SJSA1 (cell line): ENCODE measurements at places on chromosomes 3 and 15. TPM values are rescaled to one million over a fixed set of nuclear protein-coding genes. Genes with fewer than 3 reads are reported as not detected.
A peak's percentile ranks its signal among the peaks of the same experiment; 100 is the strongest.

The VIPR1 gene
- not detected in 2 replicates for total RNA-seq

The TLR9 gene
- total RNA-seq: not detected in 2 replicates

GRCh38 chr3:32437896-32438295 lies 46.2 kb downstream of the CMTM7 start:
- no peak for DNase-seq

DNA sequence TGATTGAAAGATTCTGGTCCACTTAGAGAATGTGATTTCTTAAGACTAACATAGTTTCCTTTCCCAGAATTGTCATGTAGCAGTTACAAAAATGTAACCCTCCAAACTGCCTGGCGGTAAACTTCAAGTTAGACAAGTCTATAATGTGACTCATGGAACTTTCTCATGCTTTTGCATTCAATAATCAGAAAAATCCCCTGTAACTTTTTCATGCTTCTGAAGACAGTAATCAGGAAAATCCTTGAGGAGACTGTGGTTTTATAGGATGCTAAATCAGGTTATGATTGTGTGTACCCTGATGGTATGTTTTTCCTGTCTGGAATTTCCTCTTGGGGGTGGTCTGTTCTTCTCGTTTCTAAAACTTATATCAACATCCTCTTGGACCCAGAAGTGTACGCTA lies 74.0 kb upstream of the RARB start:
- DNase-seq: peak; percentile 51

- no peak for DNase-seq
Measured at GRCh38 chr3:160950542-160950941, 154.6 kb downstream of the B3GALNT1 start.

DNA sequence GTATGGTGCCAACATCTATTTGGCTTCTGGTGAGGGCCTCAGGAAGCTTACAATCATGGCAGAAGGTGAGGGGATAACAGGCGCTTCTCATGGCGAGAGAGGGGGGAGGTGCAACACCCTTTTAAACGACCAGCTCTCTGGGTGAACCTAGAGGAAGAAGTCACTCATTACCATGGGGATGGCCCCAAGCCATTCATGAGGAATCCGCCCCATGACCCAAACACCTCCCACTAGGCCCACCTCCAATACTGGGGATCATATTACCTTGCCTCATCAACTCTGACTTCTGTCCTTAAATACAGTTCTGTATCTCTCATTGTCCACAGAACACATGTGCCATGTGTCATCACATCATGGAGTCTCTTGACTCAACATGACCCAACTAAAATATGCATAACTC lies 37.5 kb upstream of the CLRN1 start:
- DNase-seq: no peak

DNA sequence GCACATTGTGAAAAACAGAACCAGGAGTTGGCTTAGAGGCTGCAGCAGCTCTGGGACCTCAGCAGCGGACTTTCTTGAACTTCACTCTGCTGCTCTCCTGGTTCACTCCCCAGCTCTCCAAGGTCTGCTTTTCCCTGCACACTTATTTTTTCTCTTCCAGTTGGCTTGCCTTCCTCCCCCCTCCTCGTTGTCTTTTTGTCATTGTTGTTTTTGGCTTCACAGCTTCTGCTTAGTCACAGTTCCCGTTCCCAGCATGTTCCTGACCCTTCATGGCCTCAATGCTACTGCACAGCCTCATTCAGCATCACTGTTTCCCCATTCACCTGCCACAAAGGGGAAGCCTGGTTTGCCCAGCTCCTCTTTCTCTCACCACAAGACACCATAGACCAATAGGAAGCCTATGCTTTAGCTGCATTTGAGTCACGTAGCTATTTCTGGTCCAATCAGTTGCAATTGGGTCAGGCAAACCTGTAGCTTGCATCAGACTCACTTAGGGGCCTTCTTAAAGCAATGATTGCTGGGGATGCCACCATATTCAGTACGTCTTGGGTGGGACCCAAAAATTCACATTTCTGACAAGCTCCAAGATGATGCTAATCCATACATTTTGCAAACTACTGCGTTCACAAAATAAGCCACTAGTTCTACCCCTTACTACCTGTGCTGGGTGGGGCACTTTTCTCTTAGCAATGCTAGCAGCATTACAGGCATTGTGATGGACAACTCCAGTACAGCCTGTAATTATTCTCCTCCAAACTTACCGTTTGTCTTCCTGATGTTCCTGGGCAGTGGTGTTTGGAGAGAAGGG lies 7.8 kb upstream of the SUMF1 start:
- no peak for DNase-seq

DNA sequence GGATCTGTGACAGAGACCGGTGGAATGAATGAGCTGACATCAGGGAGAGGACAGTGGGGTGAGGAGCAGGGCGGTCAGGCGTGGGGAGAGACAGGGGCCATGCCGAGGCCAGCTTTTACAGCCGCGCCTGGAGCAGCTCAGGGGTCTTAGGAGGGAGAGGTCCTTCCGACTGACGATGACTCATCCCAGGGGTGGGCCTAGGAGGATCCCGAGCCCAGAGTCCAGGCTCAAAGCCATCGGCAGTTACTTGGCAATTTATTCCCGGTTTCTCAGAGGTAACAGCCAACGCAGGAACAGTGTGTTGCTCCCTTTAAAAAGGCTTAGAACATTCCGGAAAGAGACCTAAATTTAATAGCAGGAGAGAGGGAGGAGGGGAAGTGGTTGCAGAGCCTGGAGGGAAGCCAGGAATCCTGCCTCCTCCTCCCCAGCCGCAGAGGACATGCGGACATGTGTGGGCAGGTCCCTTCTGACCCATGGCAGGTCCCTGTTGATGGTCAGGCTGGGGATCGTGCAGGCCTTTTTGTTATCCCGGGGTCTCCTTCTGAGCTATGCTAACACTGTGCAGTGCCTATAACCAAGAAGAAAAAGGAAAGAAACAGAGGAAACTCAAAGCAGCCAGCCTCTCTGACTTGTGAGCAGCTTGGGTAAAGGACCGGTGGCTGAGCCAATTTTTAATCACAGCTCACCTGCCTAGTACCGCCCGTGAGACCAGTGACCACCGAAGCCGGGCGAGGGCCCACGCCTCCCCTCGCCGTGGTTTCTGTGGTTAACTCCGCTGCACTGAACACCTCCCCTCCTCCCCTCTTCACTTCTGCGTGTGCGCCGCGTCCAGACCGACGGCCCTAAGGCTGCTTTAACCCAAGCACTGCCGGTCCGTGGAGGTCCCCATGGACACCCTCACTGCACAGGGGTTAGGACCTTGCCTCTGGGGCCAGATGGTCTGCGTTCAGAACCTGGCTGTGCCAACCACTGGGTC lies 392.4 kb upstream of the PROK2 start:
- peak; percentile 51 for DNase-seq

DNA sequence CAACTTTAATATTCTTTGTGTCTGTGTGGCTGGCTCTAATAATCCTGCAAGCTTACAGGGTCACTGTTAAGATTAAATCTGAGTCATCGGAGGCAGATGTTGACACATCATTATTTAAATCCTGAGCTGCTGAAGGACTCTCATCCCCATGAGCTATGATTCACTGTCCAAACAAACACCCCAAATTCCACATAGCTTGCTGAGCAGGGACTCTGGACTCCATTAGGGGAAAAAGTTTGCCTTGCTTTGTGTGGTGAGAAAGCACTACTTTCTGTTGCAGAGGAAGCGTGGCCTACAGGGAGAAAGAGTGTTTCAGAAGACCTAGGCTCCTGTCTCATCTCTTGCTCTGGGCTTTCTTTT lies 213.7 kb downstream of the PDCD6IP start:
- peak; percentile 80 for DNase-seq

- no peak for DNase-seq
Measured at GRCh38 chr3:14301558-14301957, 100.8 kb upstream of the SLC6A6 start.

DNA sequence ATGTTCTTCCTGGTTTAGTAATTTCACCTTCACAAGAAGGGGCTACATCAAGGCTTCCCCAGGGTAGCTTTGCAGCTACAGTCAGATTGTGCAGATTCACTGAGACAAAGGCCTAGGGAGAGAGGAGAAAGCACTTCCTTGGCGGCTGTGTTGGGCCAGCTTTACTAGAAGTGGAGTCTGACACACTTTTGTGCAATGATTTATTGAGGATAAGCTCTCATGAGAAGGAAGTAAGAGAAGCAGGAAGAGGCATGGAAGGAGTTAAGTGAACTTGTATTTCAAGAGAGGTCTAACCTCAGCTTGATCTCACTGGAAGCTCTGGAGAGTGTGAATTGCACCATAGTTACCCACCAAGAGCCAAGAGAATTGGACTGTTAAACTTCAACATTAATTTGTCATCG lies 78.9 kb downstream of the TGFBR2 start:
- no peak for DNase-seq

DNA sequence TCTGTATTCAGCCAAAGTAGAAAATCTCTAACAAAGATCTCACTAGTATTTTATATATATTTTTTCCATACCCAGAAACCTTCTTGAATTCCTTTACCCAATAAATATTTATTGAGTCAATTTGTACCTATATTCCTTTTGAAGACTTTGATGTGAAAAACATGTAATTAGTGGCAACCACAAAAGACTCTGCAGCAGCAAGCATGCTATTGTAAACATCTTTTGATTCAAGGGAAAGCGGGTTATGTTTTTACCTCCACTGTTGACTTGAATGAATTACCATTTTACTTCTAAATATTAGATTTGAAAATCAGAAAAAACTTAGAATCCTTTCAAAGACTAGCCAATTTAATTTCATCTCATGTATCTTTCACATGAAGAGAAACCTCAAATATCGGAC lies 2.4 kb downstream of the GPR15 start:
- DNase-seq: no peak

DNA sequence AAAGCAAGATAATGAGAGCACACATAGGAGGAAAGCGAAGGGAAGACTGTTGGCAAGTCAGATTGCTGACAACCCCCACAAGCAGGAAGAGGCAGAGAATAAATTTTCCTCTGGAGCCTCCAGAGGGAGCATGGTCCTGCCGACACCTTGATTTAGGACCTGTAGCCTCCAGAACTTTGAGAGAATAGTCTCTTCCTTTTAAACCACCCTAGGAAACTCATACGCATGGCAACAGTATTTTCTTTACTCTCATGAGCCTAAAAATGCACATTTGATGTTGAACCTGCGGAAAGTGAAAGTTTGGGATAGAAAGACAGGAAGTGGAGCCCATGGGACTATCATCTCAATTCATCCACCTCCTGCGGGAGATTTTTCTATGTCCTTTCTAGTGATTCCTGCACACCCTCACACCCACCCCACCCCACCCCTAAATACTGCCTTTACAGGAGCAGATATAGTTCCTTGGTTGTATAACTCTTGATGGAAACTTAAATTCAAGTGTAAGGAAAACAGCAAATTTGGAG lies 116.7 kb upstream of the LPP start:
- DNase-seq: no peak

DNA sequence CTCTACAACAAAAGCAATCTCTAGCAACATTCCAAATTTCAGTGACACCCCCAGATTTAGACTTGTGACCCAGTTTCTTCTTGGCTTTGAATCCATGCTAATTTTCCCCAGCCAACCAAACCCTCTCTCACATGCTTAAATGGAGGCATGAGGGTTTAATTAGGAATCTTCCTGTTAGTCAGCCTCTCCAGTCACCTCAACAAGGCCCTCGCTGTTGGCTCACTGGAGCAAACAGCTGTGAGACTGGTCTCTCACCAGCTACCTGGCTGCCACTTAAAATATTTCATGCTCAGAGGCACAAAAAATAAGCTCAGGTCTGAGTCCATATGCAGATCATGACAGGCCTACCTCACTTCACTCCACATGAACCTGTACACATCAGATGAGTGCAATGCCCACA lies 630.4 kb upstream of the ADAMTS9 start:
- no peak for DNase-seq

DNA sequence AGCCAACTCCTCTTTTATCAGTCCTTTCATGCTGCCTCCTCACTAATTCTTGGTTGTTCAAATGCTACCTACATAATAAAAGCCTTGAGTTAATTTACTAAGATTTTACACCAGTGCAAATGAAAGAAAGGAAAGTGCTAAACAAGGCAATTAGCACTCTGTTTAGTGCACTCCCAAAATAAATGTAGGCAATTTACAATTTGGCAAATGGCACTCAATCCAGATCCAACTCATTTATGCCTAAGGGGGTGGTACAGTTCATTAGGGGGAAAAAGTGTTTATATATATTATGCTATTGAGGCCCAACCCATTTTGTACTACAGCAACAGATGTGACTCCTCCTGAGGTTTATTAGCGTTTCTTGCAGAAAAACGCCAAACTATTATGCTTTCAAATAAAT lies 370.1 kb downstream of the NR2F2 start:
- DNase-seq: no peak

DNA sequence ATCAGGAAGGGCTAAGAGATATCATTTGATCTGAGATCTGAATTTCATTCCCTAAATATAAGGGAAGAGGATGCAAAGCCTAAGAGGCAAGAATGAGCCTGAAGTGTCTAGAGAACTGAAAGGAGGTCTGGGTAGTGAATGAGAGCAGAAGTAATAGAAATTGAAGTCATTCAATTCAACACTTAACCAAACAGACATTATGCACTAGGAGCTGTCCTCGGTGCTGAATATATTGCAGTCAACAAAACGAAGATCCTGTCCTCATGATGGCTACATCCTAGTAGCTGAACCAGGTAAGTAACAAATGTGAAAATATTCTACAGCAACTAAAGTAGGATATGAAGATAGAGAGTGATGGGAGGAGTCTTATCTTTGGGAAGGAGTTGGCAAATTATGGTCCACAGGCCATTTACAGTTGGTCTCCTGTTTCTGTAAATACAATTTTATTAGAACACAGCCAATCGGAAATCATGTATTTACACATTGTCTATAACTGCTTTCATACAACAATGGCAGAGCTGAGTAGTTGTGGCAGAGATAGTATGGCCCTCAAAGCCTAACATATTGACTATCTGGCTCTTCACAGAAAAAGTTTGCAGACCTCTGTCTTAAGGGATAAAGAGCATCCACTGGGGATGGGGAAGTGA lies 192.9 kb upstream of the CADPS start:
- peak; percentile 40 for DNase-seq

DNA sequence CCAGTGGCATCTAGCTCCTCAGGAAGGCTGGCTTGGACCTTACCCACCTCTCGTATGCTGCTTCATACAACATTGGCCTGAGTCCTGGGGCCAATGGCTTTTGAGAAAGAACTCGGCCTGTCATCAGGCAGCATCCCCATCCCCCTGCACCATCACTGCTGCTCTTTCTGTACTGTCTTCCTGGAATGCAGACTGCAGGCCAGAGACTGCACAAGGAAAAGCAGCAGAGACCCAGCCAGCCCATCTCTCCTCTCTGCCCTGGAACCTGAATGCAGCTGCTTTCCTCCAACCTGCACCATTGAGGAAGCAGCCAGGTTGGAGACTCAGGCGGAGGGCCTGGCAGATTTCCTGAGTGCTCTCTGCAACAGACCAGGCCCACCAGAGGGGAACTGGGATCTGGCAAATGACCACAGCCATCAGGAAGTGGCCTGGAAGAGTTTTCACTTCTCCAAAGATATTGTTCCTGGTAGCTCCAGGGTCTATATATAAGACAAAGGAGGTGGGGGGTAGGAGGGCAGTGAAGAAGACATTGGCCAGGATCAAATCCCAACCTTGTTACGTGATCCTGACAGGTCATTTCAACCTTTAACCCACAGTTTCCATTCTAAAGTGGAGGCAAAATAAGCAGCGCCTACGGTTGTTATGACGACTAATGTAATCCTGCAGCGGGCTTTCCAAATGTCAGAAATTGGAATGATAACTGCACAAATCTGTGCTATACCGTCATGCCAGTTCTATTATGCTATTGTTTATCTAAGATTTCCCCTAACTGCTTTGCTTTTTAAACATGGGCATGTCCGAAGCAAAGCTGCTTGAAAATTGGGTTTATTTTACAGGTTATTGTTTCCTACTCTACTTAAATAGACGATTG lies 24.4 kb upstream of the RAB7A start:
- DNase-seq: no peak
